Stimulated activated CD8-positive, alpha-beta memory T cell treated with anti-CD3 and anti-CD28 coated beads, Interleukin-7, amount 100 ng/mL, for 1 hour (primary cell): ENCODE measurements at places on chromosomes 11 and 22.

DNA sequence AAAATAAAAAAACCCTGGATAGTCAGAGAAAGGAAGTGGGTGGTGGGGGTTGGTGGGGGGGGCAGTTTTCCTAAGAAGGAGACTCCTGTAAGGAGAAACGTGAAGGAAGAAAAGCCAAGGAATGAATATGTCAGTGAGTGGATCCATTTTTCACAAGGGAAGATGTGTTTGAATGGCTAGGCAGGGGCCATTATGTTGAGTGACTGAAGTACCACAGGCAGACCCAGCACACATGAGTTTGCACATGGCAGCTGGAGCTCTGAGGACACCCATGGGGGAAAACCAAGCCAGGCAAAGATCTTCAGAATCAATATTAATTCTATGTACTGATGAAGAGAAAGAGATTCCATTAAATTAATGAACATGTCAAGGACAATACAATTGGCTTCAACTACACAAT lies 67.6 kb downstream of the CD44 start:
- DNase-seq: no peak

DNA sequence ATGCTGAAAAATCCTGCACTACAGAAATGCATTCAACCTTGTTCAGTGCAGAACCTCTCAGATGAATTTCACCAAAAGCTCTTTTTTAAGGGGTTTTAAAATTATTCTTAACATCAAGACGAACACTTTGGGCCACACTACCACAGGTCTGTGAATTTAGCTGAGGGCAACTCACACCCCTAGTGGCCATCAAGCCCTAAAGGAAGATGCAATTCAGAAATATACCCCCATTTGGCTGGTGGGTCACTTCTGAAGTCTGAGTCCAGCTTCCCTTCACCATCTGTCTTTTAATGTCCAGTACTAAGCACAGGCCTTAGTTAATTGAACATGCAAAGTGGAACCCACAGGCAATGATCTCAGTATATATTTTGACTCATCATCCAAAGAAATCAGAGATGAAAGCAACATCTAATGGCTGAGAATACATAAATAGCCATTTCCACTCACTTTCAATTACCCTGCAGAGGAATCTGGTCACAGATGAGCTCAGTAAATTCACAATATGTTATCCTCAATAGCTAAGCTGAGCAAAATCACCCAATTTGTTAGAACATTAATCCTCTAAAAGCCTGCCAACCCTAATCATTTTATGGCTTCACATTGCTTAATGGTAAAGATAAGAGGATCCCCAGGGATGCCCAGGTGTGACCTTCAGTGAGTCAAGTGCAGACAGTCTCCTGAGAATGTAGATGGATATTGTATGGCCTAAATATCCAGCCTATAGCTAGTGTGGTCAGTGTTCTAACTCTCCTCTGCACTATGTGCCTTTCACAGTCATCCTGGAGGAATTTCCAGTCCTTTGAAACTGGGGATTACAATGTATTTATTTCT lies 50.3 kb downstream of the FAM76B start:
- DNase-seq: no peak

DNA sequence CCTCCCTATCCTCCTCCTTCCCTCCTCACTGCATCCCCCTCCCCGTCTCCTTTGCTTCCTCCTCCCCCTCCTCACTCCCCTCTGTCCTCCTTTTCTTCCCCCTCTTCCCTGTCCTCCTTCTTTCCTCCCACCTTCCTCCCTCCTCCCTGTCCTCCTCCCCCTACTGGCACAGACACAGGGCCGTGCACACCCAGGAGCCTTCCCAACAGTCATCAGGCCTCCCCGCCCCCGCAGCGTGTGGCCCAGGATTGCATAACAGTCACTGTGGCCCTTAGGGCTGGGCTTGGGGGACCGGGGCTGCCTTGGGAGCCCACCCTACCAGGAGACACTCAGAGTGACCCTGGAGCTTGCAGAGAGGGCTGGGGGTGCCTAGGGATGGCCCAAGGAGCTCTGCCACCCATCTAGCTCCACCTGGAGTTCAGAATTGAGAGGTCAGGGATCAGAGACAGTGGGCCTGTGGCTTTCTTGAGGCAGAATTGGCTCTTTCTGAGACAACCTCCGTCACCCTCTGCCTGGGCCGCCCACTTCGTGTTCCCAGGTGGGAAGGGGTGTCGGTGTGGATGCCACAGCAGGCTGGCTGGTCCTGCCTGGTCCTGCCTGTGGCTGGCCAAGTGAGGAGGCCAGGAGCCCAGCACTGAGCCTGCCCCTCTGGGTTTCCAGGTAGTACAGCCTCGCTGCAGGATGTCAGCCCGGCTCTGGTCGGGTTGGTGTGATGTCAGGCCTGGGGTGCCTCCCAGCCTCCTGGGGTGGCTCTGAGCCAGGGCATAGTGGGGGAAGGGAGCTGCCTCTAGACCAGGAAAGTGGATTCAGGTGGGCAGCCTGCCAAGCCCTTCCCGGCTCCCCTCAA lies 1.6 kb downstream of the SPI1 start:
- DNase-seq: no peak

GRCh38 chr11:116605543-116606459 lies 167.0 kb downstream of the BUD13 start:
- no peak for DNase-seq

GRCh38 chr11:61498767-61499341 lies 9.7 kb upstream of the LRRC10B start:
- DNase-seq: no peak

GRCh38 chr22:45446216-45446615 lies 32.7 kb downstream of the RIBC2 start:
- DNase-seq: no peak

DNA sequence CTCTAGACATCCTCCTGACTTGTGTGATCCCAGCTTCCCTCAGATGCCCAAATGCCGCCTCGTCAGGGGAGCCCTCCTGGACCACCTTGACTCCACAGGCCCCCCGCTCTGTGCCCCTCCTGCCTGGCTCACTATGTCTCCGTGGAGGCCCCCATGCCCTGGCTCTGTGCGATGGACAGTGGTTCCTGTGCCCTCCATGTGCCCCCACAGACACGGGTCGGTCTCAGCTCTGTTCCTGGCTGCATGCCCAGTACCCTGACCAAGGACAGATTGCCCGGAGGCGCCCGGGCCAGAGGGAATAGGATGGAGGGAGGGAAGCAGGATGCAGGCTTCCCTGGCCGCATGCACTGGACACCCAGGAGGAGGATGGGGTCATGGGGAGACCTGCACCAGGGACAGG lies 1274.6 kb downstream of the BRD1 start:
- no peak for DNase-seq

DNA sequence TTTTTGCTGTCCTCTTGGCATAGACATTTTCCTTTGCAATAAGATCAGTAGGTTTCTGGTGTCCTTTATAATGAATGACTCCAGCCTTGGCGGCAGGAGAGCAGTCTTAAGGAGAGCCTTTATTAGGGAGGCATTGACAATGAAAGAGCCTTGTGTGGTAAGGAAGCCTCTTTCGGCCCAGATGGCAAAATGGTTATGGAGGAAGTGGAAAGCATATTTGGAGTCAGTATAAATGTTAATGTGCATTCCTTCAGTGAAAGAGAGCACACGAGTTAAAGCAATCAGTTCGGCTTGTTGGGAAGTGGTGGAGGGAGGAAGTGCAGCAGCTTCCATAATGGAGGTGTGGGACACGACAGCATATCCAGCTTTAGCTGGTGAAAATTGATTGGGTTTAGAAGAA lies 18.1 kb upstream of the ANO1 start:
- DNase-seq: no peak

- DNase-seq: no peak
Observed at GRCh38 chr22:20029550-20030225, 8.8 kb downstream of the TANGO2 start.

DNA sequence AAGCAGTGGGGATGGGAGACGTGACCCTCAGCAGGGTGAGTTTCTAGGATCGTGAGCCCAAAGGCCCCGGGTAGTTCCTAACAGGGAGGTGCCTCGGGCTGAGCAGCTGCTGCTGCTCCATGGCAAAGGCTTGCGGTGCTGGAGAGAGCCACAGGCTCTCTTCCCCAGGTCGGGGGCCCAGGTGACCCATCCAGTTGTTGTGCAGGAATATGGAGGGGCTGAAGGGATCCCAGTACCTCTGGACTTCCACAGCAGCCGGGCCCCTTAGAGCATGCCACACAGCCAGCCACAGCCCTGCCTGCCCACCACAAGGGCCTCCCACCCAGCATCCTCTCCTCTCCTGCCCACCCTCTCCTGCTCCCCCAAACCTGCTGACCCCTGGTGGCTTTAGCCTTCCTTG lies 49.3 kb downstream of the BUD13 start:
- no peak for DNase-seq

- DNase-seq: no peak
Observed at GRCh38 chr22:27583856-27584255, 217.7 kb downstream of the MN1 start.

DNA sequence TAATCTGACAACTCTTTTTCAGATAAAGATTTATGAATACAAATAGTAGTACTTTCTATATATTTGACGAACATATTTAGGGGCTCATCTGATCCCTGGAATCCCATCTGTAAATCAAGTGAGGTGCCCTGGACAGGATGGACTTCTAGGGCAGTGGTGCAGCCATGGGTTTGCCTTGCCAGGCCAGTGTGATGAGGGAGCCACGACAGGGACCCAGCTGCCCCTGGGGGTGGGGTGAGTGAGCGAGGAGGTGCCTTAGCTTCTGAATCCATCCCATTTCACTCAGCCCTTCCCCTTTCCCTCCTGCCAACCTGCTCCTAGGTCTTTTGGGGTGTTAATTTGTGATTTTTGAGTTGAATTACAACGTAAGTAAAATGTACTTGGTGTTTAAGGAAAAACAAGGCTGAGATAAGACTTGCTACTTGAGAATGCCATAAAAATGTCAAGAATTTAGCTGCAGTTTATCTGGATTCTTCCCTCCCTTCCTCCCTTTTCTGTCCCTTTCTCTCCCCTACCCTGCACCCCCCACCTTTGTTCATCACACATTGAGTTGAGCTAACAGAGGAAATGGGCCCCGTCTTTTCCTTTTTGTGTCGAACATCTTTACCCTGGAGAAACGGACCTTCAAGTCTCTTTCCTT lies 60.8 kb downstream of the PPFIBP2 start:
- no peak for DNase-seq

GRCh38 chr11:4059424-4059823 lies 35.2 kb upstream of the RRM1 start:
- DNase-seq: no peak

DNA sequence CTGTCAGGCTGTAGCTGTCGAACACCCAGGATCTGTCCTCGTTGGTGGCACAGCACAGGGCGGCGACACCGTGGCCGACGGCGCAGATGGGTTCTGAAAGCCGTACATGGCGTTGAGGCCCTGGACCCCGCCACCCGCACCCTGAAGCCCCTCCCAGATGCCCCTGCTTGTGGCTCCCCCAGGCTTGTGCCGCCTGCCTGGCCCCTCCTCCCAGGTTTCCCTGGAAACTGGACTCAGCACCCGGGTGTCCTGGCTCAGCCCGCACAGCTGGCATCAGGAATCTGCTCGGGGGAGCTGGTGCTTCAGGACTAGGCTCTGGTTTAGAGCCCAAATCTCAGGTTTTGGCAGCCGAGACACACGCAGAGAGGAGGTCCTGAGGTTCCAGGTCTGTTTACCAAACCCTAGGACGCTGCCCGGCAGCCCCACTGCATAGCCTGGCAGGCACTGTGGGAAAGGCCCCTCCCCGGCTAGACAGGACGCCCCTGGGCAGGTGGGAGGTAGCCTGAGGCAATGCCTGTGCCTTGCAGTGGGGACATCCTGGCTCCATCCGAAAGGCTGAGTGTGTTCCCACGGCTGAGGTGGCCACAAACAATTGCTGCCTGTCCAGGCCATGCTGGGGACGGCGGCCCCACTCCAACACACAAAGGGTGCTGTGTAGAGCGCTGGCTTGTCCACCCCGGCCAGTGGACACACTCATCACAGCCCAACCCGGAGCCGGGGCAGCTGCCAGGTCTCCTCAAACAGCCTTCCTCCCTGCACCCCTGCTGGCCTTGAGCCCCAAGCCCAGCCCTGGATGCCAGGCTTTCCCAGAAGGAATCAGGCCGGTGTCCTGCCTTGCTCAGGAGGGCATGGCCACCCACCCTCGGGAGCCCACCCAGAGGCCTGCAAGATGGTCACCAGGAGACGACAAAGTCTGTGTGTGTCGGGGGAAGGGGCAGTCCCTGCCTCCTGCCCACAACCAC lies 4.6 kb downstream of the GATD1 start:
- DNase-seq: no peak
